Activated CD4-positive, alpha-beta T cell treated with anti-CD3 and anti-CD28 coated beads for 24 hours (primary cell): ENCODE measurements at places on chromosomes 13 and 19.

GRCh38 chr13:102567857-102568256, 28.9 kb upstream of the TPP2 start:
- no peak for DNase-seq

DNA sequence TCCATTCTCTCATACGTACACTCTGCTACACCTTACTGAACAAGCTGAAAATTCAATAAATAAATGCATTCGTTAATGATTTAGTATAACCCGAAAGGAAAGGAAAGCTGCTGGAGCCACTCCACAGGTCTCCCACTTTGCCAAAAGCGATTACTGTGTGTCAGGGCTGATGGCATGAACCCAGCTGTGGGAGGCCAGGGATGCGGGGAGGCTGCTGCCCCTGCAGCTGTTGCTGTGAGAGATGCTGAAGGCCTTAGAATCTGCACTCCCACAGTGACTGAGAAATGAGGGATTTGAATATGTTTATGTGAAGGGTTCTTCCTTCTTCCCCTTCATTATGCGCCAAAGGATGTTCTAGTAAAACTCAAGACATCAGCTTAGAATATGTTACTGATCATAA, 58.7 kb upstream of the NBEA start:
- DNase-seq, result no peak

GRCh38 chr13:87042946-87043345, 628.2 kb upstream of the SLITRK5 start:
- no peak for DNase-seq

GRCh38 chr13:25581351-25581750, 209.6 kb downstream of the ATP8A2 start:
- no peak for DNase-seq
